ENCODE measurements at places on chromosomes 7 and 10. TPM values are rescaled to one million over a fixed set of nuclear protein-coding genes. Genes with fewer than 3 reads are reported as not detected.

LRMDA gene
- total RNA-seq: 0.38 TPM

NRG3 gene
- total RNA-seq: under 0.01 TPM

SLF2 gene
- 42.6 TPM for total RNA-seq

PROSER2 gene
- total RNA-seq: 1.7 TPM

AGAP9 gene
- 1.5 TPM for total RNA-seq

GPR15LG gene
- total RNA-seq: not detected

DNA2 gene
- 6.2 TPM for total RNA-seq

ANKRD22 gene
- not detected for total RNA-seq

KLF14 gene
- total RNA-seq: under 0.01 TPM

EZH2 gene
- 13.0 TPM for total RNA-seq

C10orf143 gene
- total RNA-seq: 1.2 TPM

MUC12 gene
- total RNA-seq: 0.19 TPM

MLXIPL gene
- not detected for total RNA-seq

NEUROD6 gene
- not detected for total RNA-seq

GBX1 gene
- total RNA-seq: not detected

MBLAC1 gene
- total RNA-seq: 4.2 TPM

IGFBP3 gene
- 63.3 TPM for total RNA-seq

C10orf53 gene
- not detected for total RNA-seq

GNGT1 gene
- not detected for total RNA-seq

TMEM229A gene
- total RNA-seq: not detected

STEAP2 gene
- 36.9 TPM for total RNA-seq

CCDC186 gene
- total RNA-seq: 20.0 TPM

C10orf62 gene
- 0.19 TPM for total RNA-seq

TWIST1 gene
- 39.5 TPM for total RNA-seq

GFRA1 gene
- 0.56 TPM for total RNA-seq

SLIT1 gene
- under 0.01 TPM for total RNA-seq

ACTL6B gene
- total RNA-seq: not detected

TECPR1 gene
- 24.0 TPM for total RNA-seq

MNX1 gene
- not detected for total RNA-seq

STARD3NL gene
- total RNA-seq: 87.4 TPM

TACR2 gene
- total RNA-seq: 0.19 TPM

GAD2 gene
- total RNA-seq: not detected

TDRD1 gene
- 5.1 TPM for total RNA-seq

PRLHR gene
- not detected for total RNA-seq

ZNF365 gene
- 3.3 TPM for total RNA-seq

TEX36 gene
- not detected for total RNA-seq

CFTR gene
- under 0.01 TPM for total RNA-seq

ZMYND11 gene
- 54.6 TPM for total RNA-seq

PNLIP gene
- total RNA-seq: not detected

ADIRF gene
- 69.4 TPM for total RNA-seq

MOGAT3 gene
- total RNA-seq: not detected

CHPF2 gene
- 69.0 TPM for total RNA-seq

TMEM273 gene
- total RNA-seq: 0.58 TPM

HPSE2 gene
- not detected for total RNA-seq

Data from regular cardiac myocyte (primary cell).